ENCODE measurements at places on chromosomes 2 and 18.

- no peak for DNase-seq
Measured at GRCh38 chr18:62027914-62028520, 135.2 kb upstream of the RNF152 start.

DNA sequence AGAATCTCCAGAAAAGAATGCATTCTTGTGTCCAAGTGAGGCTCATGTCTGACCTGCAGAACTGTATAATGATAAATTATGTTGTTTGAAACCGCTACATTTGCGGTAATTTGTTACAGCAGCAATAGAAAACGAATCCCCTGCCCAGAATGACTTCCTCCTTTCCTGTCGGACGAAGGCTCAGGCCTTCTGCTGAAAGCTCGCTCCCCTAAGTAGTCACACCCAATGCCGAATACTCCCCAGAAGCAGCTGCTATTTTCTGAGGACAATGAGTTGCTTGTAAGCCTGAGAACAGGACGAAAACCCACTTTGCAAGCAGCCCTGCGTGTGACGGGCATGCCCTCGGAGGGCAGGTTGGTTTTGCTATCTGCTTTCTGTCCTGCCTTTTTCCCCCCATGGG lies 27.7 kb upstream of the PTPN4 start:
- no peak for DNase-seq

- DNase-seq: no peak
Measured at GRCh38 chr2:23478933-23479683, 94.1 kb downstream of the KLHL29 start.

DNA sequence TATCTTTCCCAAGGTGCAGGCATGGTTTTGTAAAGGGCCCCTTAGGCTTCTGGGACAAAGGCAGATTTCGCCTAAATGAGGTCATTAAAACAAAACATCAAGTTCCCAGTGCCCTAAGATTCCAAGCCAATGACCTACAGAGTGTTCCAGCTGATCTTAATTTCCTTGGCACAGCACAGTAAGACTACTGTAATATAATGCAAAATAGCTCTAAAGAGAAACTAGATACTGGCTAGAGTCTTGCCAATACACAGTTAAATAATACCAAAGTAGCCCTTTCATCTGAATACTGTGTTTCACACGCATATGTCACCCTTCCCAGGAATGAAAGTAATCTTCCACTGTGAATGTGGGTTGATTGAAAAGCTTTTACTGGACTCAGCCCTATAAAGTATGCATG lies 14.7 kb downstream of the GRB14 start:
- DNase-seq: no peak

DNA sequence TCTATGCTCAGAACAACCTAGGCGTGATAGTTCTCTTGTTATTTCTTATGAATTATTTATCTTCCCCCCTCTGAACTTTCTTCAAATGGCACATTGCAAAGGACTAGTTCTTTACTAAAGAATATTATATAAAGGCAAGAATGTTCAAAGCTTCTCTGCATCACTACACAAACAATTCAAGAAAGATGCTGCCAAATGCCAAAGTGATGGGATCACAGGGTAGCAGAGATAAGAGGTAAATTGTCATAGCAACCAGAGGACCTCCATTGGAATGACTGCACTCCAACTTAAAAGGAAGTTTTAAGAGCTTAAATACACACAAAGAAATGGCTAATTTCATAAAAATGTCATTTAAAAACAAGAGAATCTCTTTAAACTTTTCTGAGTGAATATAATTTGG lies 72.8 kb downstream of the AQP4 start:
- no peak for DNase-seq

DNA sequence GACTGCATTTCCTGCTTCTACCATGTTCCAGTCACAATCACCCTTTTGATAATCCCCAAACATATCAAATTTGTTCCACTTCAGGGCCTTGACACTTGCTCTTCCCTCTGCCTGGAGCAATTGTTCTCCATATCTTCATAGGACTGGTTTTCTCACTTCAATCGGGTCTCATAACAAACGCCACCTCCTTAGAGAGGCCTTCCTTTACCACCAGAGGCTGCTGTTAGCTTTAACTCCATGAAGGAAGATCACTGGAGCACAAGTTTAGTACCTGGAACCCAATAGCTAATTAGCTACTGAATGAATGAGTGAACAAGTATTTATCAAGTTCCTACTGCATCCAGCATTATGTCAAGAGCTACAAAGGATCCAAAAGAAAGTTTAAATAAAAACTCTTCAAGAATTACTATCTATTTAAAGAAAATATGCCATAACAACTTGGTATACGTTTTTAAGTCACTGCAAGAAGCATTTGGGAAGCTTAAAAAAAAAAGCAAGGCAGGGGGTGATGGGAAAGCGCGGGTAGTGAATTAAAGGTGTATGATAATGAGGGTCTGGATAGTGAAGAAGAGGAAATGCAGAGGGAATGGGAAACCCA lies 58.8 kb downstream of the BAZ2B start:
- peak; percentile 10 for DNase-seq

DNA sequence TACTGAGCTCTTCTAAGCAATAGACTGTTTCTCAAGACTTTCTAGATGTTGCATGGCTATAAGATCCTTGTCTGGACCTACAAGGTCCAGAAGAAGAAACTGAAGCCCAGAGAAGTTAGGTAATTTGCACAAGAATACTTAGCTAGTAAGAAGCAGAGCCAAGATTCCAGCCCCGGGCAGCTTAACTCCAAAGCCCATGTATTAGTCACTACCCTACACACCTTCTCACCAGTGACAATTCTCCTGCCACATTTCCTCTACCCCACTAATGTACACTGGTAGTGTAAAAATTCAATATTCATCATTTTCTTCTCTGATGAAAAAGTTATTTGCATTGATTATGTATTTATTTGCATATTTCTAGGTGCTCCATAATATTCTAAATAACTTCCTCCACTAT lies 95.5 kb upstream of the CREB1 start:
- DNase-seq: no peak

DNA sequence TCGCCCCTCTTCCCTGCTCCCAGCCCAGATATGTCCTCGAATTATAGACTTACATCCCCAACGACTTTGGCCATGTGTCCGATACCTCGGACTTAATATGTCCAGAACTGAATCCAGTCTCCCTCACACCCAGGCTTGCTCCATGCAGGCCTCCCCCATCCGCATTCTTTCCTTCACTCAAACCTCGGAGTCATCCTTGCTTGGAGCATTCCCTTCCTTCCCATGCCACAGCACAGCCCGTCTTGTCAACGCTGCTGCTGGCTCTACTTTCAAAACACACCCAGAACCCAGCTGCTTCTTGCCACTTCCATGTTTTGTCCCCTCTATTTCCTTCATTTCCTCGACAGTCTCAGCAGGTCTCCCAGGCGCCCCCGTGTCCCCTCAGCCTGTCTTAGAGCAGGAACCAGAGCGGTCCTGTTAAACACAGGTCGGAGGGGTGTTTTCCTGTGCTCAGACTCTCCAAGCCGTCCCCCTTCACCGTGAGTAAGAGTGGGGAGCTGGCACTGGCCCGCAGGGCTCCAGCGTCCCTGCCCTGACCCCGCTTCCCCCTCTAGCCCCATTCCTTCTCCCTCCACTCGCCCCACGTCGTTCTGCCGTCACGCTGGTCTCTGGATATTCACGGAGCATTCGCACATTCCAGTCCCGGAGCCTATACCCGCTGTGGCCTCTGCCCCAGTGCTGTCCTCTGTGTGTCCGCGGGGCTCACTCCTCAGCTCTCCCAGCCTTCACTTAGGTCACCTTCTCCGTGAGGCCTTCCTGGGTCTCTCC lies 54.4 kb downstream of the VAPA start:
- no peak for DNase-seq

DNA sequence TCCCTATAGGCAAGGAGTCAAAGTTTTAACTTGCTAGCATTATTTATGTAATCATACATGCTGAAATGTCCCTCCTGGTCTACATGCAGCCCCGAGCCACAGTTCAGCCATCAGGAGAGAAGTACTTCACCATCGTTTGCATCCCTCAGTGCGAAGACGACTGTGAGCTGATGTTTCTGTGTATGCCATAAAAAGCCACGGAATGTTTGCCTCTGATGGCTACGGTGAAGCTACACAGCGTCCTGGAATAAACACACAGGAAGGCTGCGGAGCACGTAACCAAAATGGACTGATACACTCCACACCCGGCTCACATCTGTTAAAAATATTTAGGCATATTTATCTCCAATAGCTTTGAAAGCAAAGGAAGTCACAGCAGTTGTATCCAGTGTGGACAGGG lies 4.3 kb upstream of the SALL3 start:
- DNase-seq: no peak

DNA sequence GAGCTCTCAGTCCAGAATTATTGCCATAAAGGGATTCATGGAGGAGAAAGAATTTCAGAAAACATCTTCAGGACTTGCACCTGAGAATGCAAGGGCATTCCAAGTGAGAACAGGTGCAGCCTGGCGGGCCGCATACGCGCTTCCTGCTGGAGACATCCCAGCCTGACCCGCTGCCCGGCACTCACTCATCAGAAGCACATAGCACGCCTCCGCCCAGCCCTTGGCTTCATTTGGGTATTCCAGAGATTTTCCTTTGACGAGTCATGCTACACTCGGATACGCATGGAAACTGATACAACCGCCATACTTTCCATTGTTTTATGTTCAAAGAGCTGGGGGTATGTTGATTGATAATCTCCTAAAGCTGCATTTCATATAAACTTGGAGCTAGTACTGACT lies 228.0 kb upstream of the ID2 start:
- no peak for DNase-seq
